ENCODE measurements at places on chromosomes 6 and 20.

- no peak for DNase-seq
Observed at GRCh38 chr6:167949121-167949684, 48.3 kb upstream of the KIF25 start.

DNA sequence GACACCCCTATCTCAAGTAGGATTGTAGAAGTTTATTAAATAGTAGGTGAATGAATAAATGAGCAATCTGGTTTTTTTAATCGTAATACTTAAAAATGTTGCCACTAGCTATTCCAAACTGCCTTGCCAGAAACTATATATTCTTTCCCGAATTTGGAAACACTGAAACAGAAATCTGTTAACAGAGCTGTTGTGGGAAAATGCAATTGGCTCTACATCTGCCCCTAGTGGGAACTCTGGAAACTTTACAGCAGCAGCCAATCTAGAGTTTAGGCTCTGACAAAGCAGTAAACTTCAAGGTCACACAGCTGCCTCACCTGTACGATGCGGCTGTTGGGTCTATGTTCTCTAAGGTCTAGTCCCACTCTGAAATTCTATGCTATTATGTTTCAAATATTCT lies 41.7 kb downstream of the SYNE1 start:
- DNase-seq: peak; percentile 51

- no peak for DNase-seq
Observed at GRCh38 chr6:45006893-45007292, 321.2 kb upstream of the RUNX2 start.

DNA sequence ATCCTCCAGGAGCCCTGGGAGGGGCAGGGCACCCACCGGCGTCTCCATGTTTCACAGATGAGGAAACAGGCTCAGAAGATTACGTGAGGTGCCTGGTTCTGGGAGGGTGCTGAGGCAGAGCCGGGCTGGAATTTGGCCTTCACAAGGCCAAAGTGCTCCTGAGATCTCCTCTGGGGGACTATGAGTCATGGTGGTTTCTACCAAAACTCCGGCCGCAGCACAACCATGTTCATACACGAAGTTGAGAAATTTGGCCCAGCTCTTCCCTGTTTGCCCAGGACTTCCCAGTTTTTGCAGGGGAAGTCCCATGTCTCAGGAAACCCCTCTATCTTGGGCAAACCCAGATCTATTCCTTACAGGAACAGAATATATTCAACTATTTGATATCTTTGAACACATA lies 172.9 kb upstream of the CDYL start:
- DNase-seq: no peak

- no peak for DNase-seq
Observed at GRCh38 chr6:170445971-170446370, 107.1 kb downstream of the PSMB1 start.

All from GM23338 (cell line).